Ammon's horn (tissue), 1 donor: ENCODE measurements at places on chromosomes 5 and 9.

DNA sequence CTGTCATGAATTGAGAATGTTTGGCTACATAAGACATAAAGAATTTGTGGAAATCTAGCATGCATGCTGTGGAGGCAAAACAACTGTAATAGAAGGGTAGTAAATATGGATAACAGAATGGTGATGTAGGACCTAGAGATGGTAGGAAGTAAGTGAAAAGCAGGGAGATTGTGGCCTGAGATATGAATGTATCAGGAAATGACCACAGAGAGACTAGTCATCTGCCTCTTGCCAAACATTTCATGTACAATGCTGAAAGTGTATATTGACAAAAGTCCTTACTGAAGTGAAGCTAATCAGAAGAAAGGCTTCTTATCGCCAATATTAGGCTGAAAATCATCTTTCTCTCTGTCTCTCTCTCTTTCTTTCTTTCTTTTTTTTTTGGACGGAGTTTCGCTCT, 873.1 kb upstream of the CTNND2 start:
- DNase-seq: no peak

DNA sequence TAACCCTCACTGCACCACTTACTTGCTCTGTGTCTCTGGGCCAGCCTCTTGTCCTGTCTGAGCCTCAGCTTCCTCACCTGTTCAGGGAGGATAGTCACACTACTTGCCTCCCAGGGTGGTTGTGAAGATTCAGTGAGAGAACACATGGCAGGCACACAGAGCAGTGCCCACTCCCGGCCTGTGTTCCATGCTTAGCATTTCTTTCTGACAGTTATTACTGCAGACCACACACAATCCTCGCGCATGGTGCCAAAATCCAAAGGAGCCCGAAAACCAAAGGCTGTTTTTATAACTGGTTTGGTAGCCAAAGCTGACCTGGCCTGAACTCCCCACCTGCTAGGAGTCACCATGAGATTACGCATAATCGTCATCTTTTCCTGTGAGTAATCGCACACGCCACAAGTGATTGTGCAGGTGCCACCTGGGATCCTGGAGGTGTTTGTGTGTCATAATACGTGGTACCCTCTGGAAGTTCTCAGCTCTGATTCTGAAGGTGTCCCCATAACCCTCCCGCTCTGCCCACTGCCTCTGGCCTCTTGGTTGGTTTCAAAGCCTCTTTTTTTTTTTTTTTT, 84.6 kb upstream of the FBXW11 start:
- no peak for DNase-seq

DNA sequence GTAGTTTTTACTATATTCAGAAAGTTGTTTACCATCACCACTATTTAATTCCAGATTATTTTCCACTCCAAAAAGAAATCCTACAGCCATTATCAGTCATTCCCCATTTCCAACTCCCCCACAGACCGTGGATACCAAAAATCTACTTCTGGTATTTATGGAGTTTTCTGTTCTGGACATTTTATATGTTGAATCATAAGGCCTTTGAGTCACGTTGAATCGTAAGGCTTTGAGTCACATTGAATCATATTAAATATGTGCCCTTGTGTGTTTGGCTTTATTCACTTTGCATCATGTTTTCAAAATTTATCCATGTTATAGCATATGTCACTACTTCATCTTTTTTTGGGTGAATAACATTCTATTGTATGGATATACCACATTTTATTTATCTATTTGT, 454.1 kb upstream of the NUDT12 start:
- no peak for DNase-seq

DNA sequence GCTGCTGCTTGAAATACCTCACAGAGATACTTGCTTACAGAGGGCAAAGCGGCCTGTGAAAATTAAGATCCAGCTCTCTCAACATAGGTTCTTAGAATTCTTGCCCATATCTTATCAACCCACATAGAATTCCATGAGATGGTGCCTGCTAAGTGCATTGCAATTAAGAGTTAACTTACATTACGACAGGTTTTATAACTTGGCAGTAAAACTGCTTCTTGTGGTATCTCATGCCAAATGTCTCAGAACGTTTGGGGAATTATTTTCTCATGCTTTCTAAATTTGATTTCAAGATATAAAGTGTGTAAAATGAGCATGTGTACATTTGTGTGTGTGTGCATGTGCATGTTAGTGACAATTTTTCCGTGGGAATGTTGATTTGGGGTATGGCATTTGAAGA, 261.2 kb downstream of the SAXO1 start:
- DNase-seq: no peak

GRCh38 chr9:125626187-125626586, 80.8 kb downstream of the MAPKAP1 start:
- DNase-seq: no peak

DNA sequence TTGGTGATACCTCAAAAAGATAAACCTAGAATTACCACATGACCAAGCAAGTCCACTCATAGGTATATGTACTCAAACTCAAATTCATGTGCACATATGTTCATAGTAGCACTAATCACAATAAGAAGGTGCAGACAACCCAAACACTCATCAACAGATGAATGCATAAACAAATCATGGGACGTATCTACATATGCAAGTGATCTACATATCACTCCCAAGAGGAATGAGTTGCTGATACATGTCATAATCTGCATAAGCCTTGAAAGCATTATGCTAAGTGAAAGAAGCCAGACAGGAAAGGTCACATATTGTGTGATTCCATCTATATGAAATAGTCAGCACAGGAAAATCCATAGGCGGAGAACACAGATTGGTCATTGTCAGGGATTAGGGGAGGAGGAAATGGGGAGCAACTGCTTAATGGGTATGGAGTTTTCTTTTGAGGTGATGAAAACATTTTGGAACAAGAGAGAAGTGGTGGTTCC, 10.6 kb upstream of the GPX8 start:
- DNase-seq: no peak
